Activated CD4-positive, alpha-beta T cell treated with anti-CD3 and anti-CD28 coated beads, Interleukin-2, Interleukin-4, amounts not matched to agents 100 ng/mL and 50 ng/mL, durations not matched to agents 16 hours and 8 hours (primary cell): ENCODE measurements at places on chromosomes 3 and 15.
A peak's percentile ranks its signal among the peaks of the same experiment; 100 is the strongest.

DNA sequence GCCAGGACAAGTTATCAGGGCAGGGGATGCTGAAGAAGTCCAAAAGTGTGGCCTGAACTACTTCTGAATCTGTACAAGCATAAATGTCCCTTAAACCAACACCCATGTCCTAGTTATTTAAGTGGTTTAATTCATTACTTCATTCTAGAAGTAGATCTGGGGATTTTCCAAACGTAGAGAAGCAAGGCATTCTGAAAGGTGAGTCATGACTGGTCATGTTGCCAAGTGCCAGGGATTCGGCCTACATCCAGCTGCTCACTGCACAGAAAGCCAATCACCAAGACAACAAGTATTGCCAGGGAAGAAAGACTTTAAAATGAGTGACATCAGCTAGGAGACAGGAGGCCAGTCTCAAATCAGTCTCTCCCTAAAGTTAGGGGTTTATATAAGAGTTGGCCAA is 396.6 kb downstream of the GABRB3 start:
- DNase-seq: no peak

- peak; percentile 63 for DNase-seq
Measured at GRCh38 chr15:94582368-94582767, 351.0 kb downstream of the MCTP2 start.

- peak; percentile 39 for DNase-seq
Measured at GRCh38 chr15:80418892-80419537, 14.8 kb downstream of the ARNT2 start.

DNA sequence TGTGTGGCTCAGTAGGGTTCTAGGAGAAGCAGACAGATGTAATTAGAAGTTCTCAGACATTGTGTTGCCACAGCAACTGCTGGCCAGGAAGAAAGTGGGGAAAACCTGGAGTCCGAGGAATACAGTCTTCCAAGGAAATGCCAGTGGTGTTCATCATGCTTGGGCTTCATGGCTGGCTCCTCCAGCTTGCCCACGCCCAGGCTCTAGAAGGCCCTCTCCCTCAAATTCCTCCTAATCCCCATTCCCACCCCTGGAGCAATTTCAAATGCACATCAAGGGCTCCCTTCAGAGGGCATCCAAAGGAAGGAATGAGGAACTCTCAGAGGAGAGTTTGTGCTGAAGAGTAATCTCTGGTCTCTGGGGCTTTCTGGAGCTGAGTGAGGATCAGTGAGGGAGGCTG is 21.9 kb downstream of the FSTL1 start:
- no peak for DNase-seq

GRCh38 chr3:27287052-27287451 is 82.1 kb downstream of the NEK10 start:
- DNase-seq: no peak

DNA sequence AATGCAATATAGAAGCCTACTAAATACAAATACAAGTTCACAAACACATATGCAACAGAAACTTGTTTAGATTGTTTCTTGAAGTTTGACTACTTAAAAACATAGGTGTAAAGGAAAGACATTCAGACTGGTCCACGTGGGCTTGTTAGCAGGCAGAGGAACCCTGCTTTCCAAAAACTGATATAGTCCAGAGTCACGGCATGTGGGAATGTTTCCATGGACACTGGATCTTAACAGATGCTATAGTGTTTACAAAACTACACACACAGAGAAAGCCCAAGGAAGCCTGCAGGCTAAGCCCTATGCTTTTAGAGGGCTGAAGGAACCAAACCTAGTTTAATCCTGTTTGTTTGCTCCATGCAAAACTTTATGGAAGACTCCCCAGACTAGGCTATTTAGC is 45.2 kb upstream of the LRRC58 start:
- no peak for DNase-seq

- no peak for DNase-seq
Measured at GRCh38 chr3:193640165-193640715, 47.2 kb downstream of the OPA1 start.

- peak; percentile 11 for DNase-seq
Measured at GRCh38 chr3:159919873-159920272, 68.8 kb upstream of the IL12A start.

DNA sequence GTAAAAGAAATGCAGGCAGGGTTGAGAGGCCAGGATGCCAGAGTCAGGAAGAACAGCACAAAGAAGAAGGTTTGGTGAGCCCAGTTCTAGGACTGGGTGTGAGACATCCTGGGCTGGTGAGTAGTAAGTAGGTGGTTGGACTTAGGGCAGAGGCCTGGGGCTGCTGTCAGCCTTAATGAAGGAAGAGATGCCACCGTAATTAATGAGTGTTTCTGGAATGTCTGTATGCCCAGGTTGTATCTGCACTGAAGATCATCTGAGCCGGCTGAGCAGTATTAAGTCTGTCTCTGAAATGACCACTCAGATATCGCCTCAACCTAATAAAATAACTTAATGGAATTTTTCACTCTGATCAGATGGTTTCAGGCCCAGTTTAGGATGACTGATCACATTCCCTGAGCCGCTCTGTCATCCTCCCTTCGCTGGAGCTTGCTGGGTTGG is 532.9 kb upstream of the IL12A start:
- DNase-seq: no peak

DNA sequence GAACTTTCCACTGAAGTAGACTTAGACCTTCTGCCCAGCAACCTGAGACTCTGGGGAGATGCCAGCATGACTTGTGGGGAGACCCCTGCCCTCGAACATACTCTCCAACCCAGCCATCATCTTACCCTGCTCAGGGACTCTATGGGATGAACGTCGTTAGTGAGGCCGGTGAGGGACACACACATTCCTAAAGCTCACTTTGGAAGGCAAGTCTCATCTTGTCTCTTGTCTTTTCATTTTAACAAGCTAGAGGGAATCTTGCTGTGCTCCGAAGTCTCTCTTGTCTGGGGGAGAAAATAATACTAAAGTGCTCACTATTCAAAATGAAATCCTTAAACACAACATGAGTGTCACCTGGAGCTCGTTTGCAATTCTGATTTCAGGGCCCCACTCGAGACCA is 239.5 kb upstream of the HES1 start:
- DNase-seq: no peak

DNA sequence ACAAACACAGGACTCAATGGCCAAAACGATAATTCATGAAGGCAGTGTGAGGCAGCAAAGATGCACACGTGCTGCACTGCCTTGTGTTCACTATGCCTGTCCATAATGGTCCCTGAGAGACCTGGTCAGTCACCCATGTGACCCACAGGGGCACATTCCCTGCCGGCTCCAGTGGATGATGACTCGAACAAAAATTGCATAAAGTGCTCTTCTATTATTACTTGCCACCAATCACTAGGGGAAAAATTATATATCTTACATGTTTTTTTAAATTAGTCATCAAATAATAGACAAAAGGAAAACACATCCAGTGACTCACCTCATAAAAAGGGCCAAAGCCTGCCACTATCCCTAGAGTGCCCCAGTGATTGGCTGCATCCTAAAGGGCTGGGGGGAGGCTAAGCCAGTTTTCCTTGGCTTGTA is 47.5 kb downstream of the UBP1 start:
- no peak for DNase-seq

GRCh38 chr15:70834999-70835398 is 19.0 kb downstream of the LARP6 start:
- DNase-seq: no peak

DNA sequence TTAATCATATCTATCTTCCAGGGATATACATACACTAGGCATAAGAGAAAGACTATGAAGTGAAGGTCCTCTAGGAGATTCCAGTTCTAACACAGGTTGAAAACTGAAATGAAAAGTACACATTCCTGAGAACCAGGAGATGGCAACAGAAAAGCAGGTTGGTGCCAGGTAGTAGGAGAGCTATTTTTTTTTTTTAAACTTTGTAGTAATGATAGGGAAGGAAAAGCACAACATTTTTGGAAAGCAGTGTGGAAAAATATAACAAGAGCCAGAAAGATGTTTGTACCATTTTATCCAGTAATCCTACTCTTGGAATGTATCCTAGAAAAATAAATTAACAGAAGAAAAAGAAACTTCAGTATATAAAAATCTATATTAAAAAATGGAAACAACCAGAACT is 189.9 kb downstream of the DTWD1 start:
- no peak for DNase-seq

DNA sequence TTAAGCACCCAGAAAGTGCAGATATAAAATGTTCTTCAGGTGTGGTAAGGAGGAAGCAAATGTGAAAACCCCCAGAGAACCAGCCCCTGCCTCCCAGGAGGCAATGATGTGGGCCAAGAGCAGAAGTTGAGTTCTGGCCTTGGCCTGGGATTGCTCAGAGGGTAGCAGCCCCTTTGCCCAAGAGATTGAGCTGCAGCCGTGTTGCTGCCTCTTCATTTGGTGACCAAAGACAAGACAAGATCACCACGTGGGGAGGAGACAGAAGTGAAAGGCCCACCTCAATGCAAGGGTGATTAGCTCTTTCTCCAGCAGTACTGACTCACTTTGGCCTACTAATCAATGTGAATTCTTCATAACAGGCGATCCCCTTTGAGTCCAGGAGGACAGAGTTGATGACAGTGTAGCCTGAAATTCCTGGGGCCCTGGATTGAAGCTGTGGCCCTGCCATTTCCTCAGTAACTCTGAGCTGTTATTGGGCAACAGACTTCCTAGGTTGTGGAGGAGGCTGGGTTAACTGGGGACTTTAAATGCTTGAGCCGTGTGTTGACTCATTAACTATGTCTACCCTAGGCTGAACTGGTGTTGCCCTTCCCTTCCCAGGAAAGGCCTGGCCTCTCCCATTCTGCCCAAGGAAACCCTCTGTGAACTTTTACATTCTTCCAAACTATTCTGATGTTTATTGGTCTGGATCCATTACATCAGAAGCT is 86.5 kb downstream of the ST6GAL1 start:
- DNase-seq: no peak

- no peak for DNase-seq
Measured at GRCh38 chr3:25557694-25558093, 107.0 kb downstream of the TOP2B start.

GRCh38 chr3:56342475-56342874 is 125.8 kb downstream of the ERC2 start:
- DNase-seq: no peak

- no peak for DNase-seq
Measured at GRCh38 chr15:73921254-73921925, 4.9 kb upstream of the LOXL1 start.

DNA sequence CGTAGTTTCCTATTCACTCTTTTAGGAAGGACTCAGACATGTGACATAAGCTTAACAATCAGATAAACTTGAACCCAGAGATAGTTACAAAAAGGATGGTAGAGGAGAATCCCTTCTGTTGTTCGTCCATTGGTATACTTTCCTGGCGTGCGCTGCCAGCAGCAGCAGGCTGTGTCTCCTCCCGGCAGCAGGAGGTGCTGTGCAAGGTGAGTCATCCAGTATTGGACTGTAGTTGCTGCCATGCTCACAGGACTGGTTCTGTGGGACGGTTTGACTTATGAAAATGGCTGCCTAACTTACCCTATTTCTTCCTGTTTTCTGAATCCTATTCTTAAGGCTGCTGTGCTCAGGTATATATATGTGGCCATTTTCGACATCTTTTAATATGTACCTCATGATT is 253.4 kb upstream of the LRRC3B start:
- DNase-seq: no peak

DNA sequence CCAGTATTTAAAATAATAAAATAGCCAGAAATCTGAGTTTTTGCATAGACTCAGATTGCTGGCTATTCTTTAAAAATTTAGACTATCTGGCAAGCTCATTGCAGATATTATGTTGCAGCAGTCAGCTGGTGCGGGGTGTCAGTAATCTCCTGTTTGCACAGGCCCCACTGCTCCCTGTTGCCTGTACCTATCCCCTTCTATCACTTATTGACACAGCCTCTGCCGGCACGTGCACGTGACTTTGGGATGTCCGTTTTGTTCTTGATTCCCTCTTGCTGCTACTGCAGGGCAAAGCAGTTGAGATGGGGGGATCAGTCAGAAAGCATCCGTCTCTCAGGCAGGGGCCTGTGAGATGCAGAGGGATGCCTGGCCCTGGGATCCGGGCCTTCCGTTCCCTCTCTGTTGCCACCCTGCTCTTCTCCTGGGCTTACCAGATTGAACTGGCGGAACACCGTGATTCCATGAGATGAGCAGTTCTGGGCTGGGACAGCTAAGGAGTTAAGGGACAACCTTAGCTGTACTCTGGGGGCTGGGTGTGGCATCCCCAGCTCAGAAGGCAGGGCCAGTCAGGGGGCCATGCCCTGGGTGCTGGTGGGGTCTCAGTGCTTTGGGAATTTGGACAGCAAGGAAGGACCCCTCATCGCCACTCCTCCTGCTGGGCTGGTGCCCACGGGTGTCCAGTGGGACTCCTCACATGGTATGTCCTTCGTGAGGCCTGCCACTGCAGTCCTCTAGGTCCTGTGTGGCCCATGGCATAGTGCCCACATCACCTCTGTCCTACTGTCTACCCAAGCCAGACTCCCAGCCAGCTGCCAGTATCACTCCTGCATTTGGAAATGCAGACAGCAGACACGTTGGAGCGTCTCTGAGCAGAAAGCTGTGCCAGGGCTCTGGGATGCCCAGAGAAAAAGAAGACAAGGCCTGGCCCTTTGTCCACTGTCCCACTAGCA is 11.8 kb downstream of the MRAS start:
- no peak for DNase-seq

GRCh38 chr3:21747966-21748555 is 2.9 kb downstream of the ZNF385D start:
- no peak for DNase-seq

GRCh38 chr3:55704521-55704920 is 217.4 kb upstream of the WNT5A start:
- no peak for DNase-seq

- no peak for DNase-seq
Measured at GRCh38 chr3:150480877-150481276, 65.4 kb downstream of the SERP1 start.

DNA sequence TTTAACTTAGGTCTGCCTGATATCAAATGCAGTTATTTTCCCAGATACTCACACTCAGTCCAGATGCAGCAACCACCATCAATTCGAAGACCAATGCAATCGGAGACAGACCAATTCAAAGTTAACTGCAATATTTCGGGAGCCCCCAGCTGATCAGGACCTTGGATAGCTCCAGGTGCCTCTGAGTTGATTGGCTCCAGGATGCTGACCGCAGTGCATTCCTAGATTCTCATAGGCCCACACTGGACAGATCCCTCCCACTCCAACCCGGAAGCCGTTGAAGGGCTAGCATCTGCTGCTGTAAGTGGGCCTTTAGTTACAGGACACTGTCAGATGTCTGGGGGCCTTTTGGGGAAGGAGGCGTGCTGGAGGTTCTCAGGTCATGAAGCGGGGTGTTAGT is 89.5 kb upstream of the ATP2B2 start:
- peak; percentile 43 for DNase-seq

GRCh38 chr15:49239105-49239504 is 69.1 kb downstream of the GALK2 start:
- no peak for DNase-seq

GRCh38 chr3:184737641-184738505 is 26.0 kb upstream of the MAGEF1 start:
- DNase-seq: no peak

DNA sequence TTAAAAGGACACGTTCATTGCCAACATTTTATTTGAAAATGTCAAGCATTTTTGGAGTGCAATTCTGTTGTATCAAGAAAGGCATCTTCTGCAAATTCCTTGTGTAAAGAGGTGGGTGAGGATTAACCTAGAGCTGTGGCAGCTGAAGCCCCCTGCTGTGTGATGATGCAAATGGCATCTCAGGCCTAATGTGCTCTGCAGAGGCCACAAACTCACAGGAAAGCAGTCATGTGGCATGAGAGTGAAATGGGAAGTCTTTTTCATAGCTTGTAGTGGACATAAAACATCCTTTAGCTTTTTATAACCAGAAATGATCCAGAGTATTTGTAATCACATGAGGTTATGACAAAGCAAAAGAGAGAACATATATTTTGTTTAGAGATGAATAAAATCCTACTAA is 6.4 kb downstream of the CADM2 start:
- no peak for DNase-seq
